ENCODE measurements at places on chromosomes 2 and 18. TPM values are rescaled to one million over a fixed set of nuclear protein-coding genes. Genes with fewer than 3 reads are reported as not detected.

DNA sequence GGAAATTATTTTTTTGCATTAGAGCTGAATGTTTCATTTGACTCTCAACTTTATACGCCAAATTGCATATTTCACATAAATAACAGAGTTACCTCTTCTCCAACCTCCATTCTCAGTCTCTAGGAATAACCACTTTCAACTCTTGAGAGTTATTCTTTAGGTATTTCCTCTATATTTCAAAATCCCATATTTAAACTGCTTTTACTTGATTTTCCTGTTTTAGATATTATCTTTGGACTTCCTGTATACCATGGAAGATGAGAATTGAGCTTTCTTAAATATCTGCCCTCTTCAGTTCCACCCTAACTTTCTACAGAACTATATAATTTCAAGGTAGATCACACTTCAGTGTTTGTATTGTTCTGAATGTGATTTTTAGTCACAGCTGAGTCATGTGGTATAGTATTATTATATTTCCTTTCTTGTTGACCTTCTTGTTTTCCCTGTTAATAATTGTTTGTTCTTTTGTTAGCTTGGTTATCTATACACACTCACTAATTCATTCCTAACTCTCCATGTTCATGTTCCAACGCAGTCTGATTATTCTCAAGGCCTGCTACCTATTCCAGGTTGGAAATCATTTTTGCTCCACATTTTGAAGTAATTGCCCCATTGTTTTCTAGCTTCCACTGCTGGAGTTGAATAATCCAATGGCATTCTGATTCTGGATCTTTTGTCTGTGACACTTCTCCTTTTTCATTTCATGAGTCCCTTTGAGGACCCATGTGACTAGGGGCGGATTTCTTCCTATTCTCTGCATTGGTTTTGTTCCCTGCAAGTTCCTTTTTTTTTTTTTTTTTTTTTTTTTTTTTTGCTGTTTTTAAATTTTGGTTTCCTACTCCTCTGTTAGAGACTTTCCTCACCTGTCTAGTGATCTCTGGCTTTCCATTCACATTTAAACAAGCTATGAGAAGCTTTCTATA lies 156.8 kb upstream of the RBMS1 start:
- no peak for DNase-seq
- H3K36me3 ChIP-seq = no peaks in the 10 kb centered on the region

DNA sequence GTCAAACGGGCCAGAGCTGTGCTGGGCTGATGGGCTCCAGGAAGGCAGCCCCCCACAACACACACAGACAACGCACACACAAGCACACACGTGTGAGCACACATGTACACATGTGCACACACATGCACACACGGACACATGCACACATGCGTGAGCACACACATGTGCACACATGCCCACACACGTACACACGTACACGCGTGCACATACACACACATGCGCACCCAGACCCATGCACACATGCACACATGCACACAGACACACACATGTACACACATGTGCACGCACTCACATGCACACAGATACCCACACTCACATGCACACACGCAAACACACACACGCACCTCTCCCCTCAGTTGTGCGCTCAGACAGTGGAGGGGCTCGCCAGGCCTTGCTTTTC lies 31.2 kb upstream of the HPCAL1 start:
- H3K27ac ChIP-seq = no peak overlapping the region
- H3K4me1 ChIP-seq = peaks cover 8% of the 10 kb centered on the region
- DNase-seq = no peak
- no peaks in the 10 kb centered on the region for H3K27me3 ChIP-seq

DNA sequence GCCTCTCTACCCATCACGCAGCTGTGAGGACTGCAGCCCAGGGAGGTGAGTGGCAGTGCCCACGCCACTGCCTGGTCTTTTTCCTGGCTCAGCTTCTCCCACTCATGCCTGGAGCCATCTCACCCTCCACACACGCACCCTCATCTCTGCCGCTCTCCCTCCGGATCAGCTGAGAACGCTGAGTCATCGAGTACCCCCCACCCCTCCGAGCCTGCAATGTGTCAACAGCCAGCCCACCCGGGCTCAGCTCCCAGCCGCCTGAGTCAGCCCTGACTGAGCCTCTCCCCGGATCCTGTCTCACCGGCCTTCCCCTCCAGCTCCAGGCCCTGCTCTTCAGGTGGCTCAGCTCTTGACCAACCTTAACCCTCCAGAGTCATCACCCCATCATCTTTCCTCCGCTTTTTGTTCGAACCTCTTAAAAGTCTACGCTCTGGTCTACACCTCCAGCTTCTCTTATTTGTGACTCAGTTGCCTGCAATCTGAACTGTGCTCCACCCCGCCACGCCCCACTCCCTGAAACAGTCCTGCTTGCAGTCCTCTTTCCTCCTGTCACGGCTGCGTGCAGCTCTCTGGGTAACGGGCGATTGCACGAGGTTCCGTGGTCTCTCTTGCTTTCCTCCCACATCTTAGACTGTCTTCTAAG lies 94.4 kb upstream of the ASAP2 start:
- peaks cover 4% of the 10 kb centered on the region for H3K27me3 ChIP-seq
- no peaks in the 10 kb centered on the region for H3K36me3 ChIP-seq
- H3K27ac ChIP-seq = no peak overlapping the region

POTEJ gene
- not detected for total RNA-seq

SERPINB4 gene
- total RNA-seq = not detected
